SIG-M5 (cell line): ENCODE measurements at places on chromosomes 7 and 10.

DNA sequence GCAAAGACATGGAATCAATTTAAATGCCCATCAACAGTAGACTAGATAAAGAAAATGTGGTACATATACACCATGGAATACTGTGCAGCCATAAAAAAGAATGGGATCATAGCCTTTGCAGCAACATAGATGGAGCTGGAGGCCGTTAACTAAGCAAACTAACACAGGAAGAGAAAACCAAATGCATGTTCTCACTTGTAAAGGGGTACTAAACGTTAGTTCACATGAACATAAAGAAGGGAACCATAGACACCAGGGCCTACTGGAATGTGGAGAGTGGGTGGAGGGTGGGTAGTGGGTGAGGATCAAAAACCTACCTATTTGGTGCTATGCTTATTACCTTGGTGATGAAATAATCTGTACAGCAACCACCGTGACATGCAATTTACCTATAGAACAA is 78.4 kb upstream of the GSDME start:
- no peak for DNase-seq

GRCh38 chr10:20094226-20094976 is 278.2 kb downstream of the PLXDC2 start:
- no peak for DNase-seq

GRCh38 chr10:29917311-29917710 is 142.1 kb downstream of the JCAD start:
- DNase-seq, result no peak

GRCh38 chr7:135251496-135252391 is 18.1 kb downstream of the STRA8 start:
- DNase-seq, result no peak

GRCh38 chr10:10014846-10015245 is 1002.8 kb upstream of the CELF2 start:
- DNase-seq, result no peak

DNA sequence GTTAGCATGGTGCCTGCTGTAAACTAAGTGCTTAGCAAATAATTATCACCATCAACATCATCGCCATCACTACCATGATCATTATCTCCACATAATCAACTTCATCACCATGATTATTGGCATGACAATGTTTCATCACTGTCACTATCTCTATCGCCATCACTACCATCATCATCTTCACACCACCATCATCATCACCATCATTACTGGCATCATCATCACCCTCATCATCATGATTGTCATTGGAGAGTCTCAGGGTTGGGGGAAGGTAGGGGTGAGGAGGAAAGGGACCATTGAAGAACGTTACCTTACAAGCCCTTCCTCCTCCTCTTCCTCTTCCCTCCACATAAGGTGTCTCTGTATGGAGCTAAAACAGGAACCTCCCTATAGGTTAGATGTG is 54.9 kb upstream of the GPR26 start:
- no peak for DNase-seq

- DNase-seq, result no peak
These were observed 80.7 kb downstream of the GCC1 start for GRCh38 chr7:127504715-127505114.

DNA sequence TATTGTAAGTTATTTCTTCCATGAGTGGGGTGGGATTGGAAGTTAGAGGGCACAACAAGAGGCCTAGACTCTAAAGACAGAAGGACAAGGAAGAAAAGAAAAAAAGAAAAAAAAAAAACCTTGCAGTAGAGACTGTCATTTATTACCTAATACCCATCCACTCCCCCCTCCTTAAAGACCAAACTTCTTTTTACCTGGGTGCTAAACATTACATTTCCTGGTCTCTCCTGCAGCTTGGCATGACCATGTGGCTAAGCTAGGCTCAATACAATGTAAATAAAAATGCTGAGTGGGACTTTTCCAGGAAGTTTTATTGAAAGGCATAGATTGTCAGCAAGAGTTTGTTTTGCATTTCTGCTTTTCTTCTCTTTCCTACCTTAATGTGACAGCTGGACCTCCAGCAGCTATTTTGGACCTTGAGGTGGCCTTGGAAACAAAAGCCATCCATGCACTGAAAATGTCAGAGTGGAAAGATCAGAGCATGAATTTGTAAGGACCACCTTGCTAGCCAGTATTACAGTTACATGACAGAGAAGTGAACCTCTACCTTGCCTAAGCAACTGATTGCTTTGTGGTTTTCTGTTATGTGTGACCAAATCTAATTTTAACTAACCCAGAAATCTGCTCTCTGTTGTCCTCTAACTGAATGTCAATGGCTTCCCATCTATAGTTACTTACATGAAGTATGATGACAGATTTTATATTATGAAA is 81.3 kb upstream of the SFMBT2 start:
- DNase-seq, result no peak

GRCh38 chr7:134444961-134445315 is 14.0 kb downstream of the AKR1B1 start:
- no peak for DNase-seq

- no peak for DNase-seq
These were observed 43.3 kb downstream of the SFTPD start for GRCh38 chr10:79905322-79906314.

- DNase-seq, result no peak
These were observed at the start of gene NEUROD6 for GRCh38 chr7:31340603-31341002. NEUROD6 (minus strand) TSS chr7:31340726; CDS start chr7:31339268, 1,458 bp downstream.

GRCh38 chr10:88154596-88155250 is 291.3 kb downstream of the PTEN start:
- DNase-seq, result no peak

- no peak for DNase-seq
These were observed 55.0 kb upstream of the DNAAF5 start for GRCh38 chr7:671415-672042.

DNA sequence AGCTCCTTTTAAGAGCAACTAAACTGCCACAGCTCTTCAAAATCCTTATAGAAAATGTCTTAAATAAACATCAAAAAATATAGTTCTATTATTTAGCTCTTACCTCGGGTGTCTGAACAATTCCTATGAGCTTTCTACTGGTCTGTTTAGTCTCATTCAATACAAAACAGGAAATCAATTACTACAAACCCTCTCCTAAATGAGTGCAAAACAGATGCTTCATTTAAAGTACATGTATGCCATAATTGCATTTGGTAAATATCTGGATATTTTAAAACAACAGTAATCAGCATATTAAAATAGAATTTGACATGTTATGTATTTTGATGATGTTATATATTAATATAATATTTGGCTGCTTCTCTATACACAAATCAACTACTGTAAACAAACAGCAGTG is 38.5 kb upstream of the MTPN start:
- DNase-seq, result no peak

DNA sequence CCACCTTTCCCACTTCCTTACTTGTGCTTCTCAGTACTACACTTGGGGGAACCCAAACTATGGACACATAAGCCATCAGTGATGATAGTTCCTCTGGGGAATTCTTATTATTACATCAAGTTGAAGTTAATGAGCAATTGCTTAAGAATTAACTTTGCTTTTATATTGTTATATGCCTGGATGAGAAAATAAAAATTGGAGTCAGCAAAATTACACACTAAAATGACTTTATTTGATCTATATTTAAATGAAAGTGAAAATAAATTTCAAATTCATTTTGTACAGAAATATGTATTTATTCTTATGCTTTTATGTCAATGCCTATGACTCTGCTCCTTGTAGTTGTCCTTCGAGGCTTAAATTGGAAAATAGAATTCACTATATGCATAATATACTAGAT is 149.4 kb upstream of the KCND2 start:
- no peak for DNase-seq

- DNase-seq, result no peak
These were observed 6.7 kb upstream of the PWWP2B start for GRCh38 chr10:132390170-132390920.

GRCh38 chr10:70448236-70448635 is 6.8 kb upstream of the NODAL start:
- no peak for DNase-seq

GRCh38 chr10:54396031-54396430 is 405.0 kb downstream of the PCDH15 start:
- DNase-seq, result no peak

DNA sequence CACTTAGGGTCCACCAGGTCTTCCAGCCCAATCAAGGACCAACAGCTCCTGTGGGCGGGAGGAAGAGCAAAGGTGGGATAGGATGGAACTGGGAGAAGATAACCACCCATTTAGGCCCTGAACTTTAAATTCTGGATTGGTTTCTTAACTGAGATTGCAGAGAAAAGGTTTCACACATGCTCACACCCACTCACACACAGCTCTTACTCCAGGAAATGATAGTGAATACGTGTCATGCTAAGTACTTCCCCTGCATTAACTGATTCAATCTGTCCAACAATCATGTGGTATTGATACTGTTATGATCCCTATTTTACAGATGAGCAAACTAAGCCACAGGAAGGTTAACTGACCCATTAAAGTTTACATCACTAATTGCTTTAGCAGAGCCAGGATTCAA is 4.6 kb upstream of the CYP3A4 start:
- DNase-seq, result no peak

DNA sequence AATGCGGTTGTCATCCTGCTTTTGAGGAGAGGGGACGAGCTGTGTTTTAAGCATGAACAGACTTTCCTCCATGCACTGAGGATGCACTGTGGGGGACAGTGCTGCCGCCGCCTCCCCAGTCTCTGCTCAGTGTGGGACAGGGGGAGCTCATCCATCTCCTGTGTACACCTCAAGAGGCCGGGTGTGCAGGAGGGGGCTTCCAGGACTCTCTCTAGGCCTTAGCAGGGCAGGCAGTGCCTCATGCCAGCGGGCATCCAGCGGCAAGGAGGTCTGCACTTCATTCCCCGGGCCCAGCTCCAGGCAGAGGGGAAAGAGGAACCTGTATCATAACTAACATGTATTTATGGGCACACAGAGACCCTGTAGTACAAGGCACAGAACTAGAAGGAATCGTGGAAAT is 89.7 kb downstream of the DIP2C start:
- no peak for DNase-seq

DNA sequence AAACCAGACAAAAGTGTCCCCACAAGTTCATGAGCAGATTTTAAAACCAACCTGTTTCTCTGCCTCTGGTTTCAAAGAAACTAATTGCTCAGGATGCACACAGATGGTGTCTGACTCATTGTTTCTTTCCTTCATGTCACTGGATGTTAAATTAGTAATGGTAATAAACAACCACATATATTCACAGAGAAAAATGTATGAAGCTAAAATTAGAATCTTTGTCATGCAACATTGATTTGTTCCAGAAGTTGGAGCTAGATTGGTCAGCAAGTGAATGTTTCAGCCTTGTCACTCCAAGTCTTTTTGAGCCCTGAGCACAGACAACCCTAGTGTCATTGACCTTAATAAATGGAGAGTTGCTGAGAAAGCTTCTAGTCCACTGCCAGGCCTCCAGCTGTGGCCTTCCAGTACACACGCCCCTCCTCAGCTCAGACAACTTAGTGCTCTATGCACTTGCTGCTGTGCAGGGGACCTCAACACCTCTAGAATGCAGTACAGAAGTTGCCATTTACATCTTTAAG is 175.9 kb downstream of the CCDC71L start:
- DNase-seq, result no peak

DNA sequence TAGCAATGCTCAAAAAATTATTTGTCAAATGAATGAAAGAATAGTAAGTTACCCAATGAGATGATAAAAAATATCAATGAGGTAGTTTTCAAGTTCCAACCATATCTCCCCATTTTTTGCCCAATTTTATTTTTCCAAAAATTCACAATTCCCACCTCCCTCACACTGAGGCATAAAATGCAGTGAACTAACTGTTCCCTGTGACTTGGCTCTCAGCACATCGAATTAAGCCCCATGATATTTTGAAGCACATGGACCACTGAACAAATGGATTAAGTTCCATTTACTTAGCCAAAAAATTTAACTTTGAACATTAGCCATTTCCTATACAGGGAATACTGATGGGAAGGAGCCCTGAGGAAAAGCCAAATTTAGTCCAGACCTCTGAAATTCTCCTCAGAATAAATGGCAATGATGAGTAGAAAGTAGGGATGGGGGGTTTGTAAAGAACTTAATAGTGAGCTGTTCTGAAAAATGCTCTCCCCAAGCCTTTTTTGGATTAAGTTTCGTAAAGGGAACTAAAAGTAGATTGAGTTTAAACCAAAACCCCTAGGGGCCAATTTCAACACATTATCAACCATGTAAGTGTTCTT is 166.3 kb upstream of the GRM3 start:
- no peak for DNase-seq

- DNase-seq, result no peak
These were observed 73.9 kb upstream of the LEP start for GRCh38 chr7:128167042-128167701.

GRCh38 chr7:47474937-47475879 is 106.7 kb downstream of the TNS3 start:
- DNase-seq, result peak; percentile 39

- DNase-seq, result no peak
These were observed 33.7 kb downstream of the MGMT start for GRCh38 chr10:129500617-129501339.

DNA sequence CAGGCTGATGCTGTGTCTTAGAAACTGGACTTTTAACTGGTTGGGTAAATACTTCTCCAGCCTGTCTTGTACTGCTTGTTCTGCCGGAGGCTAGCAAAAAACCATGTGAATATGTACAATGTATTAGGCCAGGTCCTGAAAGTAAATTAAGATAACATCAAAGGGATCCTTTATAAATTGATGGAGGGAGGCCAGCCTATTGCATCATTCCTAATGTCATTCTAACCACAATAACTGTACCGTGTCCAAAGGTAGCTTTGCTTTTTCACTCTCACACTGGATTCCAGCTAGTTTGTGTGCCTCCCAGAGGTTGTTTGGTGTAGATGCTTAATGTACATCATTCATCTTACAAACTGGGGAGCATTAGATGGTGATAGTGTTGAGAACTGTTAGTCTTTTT is 91.2 kb upstream of the SEM1 start:
- no peak for DNase-seq

- no peak for DNase-seq
These were observed 289.3 kb downstream of the PTEN start for GRCh38 chr10:88152728-88153133.

- no peak for DNase-seq
These were observed 793.1 kb upstream of the AUTS2 start for GRCh38 chr7:68805159-68805558.
